ENCODE measurements at places on chromosomes 2 and 18. TPM values are rescaled to one million over a fixed set of nuclear protein-coding genes. Genes with fewer than 3 reads are reported as not detected.
A peak's percentile ranks its signal among the peaks of the same experiment; 100 is the strongest.

PHLPP1 gene
- total RNA-seq = 29.5 TPM

UBE2E3 gene
- total RNA-seq = 20.2 TPM

ASPRV1 gene
- total RNA-seq = 0.95 TPM

SMAD7 gene
- total RNA-seq = 76.3 TPM

- H3K36me3 ChIP-seq = no peaks in the 10 kb centered on the region
- no peak for DNase-seq
- no peak overlapping the region for H3K4me3 ChIP-seq
- peaks cover 16% of the 10 kb centered on the region for H3K4me1 ChIP-seq
- no peaks in the 10 kb centered on the region for H3K27me3 ChIP-seq
- no peak overlapping the region for H3K27ac ChIP-seq
These were observed 2.0 kb downstream of the DNAJC27 start for GRCh38 chr2:24969784-24970183.

DNA sequence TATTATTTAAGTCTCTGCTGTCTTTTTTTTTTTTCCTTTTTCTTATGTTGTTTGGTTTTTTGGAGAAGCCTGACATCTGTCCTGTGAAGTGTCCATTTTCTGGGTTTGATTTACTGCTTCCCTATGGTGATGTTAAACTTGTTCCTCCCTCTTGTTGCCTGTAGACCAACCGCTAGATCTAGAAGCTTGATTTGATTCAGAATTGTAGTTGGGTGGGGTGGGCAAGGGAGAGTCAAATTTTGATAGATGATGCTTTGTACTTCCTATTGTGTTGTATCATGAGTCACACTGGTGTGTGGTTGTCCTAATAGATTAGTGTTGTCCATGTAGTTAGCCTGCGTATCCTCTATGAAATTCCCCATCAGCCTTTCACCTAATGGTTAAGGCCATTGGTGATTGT lies 35.4 kb downstream of the CAB39 start:
- no peaks in the 10 kb centered on the region for H3K27me3 ChIP-seq
- no peak overlapping the region for H3K4me3 ChIP-seq
- H3K4me1 ChIP-seq = no peaks in the 10 kb centered on the region
- H3K36me3 ChIP-seq = no peaks in the 10 kb centered on the region

GRCh38 chr2:235300368-235301201 lies 193.3 kb upstream of the AGAP1 start:
- H3K4me1 ChIP-seq = no peaks in the 10 kb centered on the region
- H3K27me3 ChIP-seq = peaks cover 3% of the 10 kb centered on the region
- H3K36me3 ChIP-seq = no peaks in the 10 kb centered on the region
- DNase-seq = no peak
- no peak overlapping the region for H3K4me3 ChIP-seq
- H3K27ac ChIP-seq = no peak overlapping the region

- H3K4me3 ChIP-seq = no peak overlapping the region
- H3K27ac ChIP-seq = no peak overlapping the region
- no peaks in the 10 kb centered on the region for H3K36me3 ChIP-seq
These were observed 38.2 kb downstream of the SNRPD1 start for GRCh38 chr18:21650311-21650710.

- H3K4me1 ChIP-seq = peaks cover 19% of the 10 kb centered on the region
- no peaks in the 10 kb centered on the region for H3K27me3 ChIP-seq
- peak overlapping the region; percentile 75 for H3K27ac ChIP-seq
- peak; percentile 90 for DNase-seq
These were observed 6.9 kb upstream of the RALB start for GRCh38 chr2:120245520-120246332.
